ENCODE measurements at places on chromosomes 12 and 14.

DNA sequence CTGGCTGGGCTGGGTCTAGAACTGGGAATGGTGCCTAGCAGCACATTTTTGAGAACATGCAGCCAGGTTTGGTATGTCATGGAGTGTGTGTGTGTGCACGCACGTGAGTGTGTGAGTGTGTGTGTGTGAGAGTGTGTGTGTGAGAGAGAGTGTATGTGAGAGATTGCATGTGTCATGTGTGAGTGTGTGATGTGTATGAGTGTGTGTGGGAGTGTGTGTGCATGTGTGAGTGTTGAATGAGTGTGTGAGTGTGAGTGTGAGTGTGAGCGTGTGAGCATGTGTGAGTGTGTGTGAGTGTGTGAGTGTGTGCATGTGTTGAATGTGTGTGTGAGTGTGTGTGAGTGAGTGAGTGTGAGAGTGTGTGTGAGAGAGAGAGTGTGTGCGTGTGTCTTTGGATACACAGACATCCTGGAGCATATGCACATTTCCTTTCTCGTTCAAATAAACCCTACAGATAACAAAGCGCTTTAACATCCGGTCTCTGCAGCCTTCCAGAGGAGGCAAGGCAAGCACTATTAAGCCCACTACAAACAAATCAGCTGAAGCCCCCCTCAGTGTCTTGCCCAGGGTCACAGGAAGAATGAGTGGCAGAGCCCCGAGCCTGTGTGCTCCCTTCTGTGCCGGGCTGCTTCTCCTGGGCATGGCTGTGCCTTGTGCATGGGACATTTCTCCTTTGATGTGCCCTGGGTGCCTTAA is 108.7 kb upstream of the ETV6 start:
- DNase-seq, result no peak

DNA sequence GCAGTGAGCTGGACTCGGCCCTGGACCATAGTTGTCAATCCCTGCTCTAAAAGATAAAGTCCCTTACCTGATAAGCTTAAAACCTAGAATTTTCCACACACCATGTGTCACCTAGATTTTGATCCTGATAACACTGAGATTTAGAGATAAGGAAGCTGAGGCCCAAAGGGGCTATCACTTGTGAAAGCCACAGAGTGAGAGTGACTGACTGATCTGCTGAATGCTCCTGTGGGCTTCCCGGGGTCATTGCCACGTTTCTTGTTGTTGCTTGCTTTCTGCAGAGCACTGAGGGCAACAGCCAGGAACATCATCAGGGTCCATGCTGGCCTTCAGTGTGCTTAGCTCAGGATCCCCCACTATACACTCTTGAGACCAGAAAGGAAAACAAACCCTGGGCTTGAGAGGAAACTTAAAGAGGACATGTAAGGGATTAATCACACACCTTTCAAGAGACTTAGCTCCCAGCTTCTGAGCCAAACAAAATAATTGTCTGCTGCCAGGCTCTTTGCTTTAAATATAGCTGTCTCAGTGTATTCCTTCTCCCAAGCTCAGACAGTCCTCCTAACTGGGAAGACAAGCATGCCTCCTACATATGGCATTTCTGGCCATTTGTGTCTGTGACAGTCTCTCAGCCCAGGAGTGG is 82.6 kb upstream of the ARHGAP5 start:
- peak; percentile 19 for DNase-seq

DNA sequence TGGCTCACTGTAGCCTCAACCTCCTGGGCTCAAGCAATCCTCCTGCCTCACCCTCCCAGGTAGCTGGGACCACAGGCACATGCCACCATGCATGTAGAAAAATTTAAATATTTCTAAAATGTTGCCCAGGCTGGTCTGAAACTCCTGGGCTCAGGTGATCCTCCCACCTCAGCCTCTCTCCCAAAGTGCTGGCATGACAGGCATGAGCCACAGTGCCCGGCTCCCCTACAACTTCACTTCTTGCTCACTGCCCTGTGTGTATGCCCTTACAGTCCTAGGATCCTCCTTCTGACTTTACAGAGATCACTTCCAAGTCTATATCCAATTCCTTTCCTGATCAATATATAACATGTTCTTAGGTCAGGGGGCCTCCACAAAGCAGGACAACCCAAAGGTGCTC is 23.8 kb upstream of the CREBL2 start:
- DNase-seq, result no peak

DNA sequence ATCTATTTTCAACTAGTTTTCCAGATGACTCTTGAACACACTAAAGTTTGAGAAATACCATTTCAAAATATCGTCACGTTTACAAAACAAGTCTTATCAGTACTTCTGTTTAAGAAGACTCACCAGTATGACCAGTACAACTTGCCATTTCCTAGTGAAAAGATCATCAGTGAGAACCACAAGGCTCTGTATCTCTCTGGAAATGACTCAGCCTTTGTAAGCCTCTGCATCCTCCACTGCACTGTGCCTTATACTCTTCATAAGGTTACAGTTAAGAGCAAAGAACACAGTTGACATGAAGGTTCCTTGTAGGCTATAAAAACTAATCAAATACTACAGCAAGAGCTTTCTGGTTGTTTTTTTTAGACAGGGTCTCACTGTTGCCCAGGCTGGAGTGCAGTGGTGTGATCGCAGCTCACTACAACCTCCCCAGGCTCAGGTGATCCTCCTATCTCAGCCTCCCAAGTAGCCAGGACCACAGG is 5.7 kb upstream of the VTI1B start:
- peak; percentile 45 for DNase-seq

GRCh38 chr12:30098677-30099076 is 314.9 kb upstream of the TMTC1 start:
- no peak for DNase-seq

GRCh38 chr12:41536813-41537490 is 348.8 kb downstream of the PDZRN4 start:
- DNase-seq, result no peak

DNA sequence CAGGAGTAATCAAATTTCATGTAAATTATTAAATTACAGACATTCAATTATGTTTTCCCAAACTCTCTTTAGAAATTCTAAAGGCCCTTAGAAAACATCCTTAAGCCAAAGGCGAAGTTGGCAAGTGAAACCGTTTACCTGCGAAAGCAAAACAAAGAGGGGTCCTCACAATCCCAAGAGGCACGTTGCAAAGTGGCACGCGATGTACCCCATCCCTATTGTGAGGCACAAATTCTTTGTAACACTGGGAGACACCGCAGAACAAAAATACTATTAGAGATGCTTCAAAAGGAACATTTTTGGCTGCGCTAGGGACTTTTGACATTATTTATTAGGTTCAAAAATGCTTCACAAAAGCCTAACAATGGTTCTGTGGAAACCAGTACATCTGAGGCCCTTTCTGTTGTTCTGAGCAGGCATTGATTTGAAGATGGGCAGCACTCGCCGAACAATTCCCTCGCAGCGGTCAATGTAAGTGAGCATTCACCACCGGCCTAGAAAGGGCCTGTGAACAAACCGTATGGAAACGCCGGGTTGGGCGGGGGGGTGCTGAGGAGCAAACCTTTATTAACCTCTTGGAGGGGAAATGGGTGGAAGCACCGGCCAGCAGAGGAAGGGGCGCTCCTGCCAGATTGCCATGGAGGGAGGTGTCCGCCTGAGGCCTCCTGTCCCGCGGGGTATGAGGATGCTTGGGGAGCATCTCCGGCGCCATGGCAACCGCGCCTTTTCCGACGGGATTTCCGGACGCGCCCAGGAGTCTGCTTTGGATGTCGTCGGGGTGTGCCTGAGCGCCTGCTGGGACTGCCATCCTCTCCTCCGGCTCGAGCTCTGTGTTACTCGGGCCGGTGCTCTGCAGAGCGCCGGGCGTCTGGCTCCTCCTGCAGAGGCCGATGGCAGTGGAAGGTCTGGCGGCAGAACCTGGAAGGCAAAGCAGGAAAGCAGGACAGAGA is 193.9 kb downstream of the C12orf42 start:
- DNase-seq, result no peak

Measured in kidney glomerular epithelial cell (primary cell).